ENCODE measurements at places on chromosomes 6 and 20.

GRCh38 chr6:56528412-56528841 lies 114.3 kb downstream of the DST start:
- no peak for DNase-seq

DNA sequence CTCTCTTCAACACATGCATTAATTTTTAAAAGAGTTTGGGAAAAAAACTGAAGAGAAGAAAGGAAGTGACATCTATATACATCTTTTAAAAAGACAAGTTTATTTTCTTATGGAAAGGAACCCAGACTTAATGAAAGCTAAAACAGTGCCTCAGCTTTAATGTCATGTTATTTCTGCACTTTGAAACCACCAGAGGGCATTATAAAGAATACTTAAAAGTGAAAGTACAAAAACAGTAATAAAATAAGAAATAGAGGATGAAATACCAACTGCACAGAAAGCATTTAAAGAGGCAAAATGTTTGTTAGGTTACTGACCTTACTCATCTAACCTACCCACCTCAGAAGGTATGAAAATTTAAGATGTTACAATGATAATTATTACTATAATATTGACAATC lies 98.8 kb downstream of the HUS1B start:
- DNase-seq: no peak

GRCh38 chr6:113292646-113293422 lies 564.3 kb upstream of the MARCKS start:
- DNase-seq: no peak

DNA sequence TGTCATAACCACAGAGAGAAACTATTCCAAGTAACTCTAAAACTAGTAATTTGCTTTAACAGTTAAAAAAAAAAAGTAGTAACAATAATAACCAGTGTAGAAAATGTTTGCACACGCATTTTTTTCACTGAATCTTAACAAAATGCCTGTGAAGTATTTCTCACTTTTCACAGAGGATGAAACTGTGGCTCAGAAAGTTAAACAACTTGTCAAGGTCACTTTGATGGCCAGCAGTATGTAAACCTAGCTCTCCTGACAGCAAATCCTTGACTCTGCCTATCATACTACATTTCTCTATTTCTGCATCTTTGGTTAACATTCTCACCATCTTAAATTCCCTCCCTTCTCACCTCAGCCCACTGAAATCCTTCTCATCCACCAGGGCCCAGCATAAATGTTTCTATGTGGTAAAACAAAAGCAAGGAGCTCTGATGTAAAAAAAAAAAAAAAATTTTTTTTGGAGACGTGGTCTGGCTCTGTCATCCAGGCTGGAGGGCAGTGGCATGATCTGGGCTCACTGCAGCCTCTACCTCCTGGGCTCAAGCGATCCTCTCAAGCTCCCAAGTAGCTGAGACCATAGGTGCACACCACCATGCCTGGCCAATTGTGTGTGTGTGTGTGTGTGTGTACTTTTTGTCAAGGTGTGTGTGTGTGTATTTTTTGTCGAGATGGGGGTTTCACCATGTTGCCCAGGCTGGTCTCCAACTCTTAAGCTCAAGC lies 26.1 kb upstream of the ZC3H12D start:
- no peak for DNase-seq

- DNase-seq: no peak
Observed at GRCh38 chr6:42831237-42831636, 48.2 kb upstream of the RPL7L1 start.

DNA sequence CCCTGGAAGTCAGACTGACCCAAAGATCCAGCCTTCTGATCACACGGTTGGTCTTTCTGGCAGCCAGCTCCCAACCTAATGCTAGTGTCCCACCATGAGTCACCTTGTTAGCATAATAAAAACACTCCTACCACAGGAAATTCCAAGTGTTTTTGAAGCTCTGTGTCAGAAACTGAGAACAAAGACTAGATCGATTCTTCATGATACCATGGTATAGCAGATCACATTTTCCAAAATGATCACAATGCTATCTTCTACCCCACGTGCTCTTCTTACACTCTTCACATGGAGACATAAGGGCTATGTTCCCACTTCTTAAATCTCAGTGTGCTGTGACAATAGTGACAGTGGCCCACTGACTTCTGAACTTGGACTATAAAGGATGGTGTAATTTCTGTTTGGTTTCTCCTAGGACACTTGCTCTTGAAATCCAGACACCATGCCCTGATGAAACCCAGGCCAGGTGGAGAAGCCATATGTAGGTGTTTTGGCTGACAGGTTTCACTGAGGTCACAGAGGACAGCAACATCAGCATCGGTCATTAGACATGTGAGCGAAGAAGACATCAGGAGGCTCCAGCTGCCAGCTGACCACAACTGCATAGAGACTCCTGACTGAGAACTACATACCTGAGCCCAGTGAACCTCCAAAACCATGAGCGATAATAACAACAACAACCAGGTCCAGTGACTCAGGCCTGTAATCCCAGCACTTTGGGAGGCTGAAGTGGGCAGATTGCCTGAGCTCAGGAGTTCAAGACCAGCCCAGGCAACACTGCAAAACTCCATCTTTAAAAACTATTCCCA lies 57.5 kb downstream of the MKKS start:
- DNase-seq: no peak

- DNase-seq: no peak
Observed at GRCh38 chr6:137754866-137755265, 112.2 kb upstream of the TNFAIP3 start.

DNA sequence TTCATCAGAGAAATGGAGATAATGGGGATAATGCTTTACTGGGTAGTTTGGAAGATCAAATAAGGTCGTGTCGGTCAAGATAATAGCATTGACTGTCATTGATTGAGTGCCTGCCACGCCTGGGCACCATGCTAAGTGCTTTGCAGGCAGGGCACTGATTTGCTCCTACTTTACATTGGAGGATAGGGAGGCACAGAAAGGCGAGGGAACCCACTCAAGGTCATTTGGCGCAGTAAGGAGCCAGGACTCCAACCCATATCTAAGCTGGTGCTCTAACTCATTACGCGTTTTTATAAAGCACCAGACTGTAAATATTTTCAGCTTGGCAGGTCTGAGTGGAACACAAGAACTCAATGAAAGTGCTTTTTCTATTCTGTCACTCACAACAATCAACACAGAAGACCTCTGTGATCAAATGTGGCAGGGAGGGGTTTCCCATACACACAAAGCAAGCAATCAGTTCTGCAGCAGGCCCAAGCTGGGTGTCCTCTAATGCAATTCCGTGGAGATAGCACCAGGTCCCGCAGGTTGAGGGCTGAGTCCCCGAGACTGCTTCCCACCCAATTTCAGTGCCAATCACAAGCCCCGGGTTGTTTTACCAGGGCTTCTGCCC lies 373.6 kb downstream of the CDH26 start:
- no peak for DNase-seq

- DNase-seq: no peak
Observed at GRCh38 chr6:52598824-52599190, 21.9 kb upstream of the TRAM2 start.

- DNase-seq: no peak
Observed at GRCh38 chr6:77466451-77467437, 3.5 kb upstream of the HTR1B start.

GRCh38 chr6:114346451-114346850 lies 3.6 kb upstream of the HS3ST5 start:
- no peak for DNase-seq

GRCh38 chr6:84449220-84449619 lies 221.8 kb upstream of the CEP162 start:
- no peak for DNase-seq

- DNase-seq: no peak
Observed at GRCh38 chr20:9926476-9926875, 87.6 kb upstream of the PAK5 start.

DNA sequence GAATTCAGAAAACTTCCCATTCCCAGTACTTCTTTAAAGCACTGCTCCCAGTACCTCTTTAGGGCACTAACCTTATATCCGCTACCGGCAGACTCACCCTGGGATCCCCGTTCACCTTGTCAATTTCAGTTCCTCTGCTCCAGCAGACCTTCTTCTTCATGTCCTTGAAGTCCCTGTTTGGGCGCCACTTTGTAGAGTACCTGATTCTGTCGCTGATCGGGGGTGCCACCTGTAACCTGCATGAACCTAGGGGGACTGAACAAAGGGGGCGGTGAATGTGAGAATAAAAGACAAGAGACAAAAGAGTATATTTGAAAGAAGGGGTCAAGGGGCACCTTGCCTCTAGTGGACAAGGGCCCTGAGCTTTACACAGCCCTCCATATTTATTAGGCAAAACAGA lies 4.9 kb upstream of the GINS1 start:
- no peak for DNase-seq

- DNase-seq: no peak
Observed at GRCh38 chr20:50709636-50709973, 18.3 kb upstream of the RIPOR3 start.

DNA sequence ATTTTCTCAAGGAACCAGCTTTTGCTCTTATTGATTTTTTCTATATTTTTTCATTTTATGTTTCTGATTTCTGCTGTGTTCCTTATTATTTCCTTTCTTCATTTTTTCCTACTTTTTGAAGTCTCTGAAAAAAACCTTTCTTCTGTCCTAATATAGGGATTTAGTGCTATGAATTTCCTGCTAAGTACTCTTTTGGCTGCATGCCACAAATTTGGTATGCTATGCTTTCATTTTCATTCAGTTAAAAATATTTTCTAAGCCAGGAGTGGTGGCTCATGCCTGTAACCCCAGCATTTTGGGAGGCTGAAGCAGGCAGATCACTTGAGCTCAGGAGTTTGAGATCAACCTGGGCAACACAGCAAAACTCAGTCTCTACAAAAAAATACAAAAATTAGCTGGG lies 30.6 kb downstream of the SIRPD start:
- no peak for DNase-seq

- DNase-seq: no peak
Observed at GRCh38 chr6:13349811-13350506, 21.6 kb upstream of the TBC1D7 start.

DNA sequence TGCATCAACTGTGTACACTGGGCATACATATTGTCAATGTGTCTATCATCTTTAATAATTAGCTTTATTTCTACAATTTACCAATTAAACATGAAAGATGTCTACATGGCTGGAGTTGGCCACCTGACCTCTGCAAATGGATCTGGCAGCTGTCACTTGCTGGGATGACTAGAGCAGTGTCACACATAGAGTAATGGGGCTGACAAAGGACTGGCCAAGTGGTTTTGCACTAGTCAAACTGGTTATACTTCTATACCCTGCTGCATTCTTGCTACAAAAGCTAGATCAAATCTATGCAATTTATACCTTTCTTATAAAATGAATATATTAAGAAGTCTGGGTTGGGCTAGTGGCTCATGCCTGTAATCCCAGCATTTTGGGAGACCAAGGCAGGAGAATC lies 99.3 kb downstream of the SESN1 start:
- DNase-seq: no peak

DNA sequence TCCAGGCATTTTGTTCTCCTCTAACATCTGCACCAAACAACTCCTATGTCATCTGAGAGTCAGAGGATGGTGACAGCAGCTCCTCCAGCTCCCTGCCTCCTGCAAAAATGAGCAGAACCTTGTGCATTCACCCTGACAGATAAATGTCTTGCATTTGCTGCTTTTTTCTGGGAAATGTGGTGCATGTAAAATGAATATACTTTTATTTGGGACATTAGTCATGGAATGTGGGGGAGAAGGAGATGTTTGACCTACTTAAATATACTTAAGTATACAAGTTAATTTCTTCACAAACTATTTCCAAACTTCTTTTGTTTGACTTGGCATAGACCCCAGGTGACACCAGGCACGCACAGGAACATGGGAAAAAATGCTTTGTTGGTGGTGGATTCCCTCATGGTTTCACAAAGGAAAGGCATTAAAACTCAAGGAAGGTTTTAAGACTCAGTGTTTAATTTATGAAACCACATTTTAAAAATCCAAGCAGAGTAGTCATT lies 181.8 kb upstream of the MCHR2 start:
- no peak for DNase-seq

DNA sequence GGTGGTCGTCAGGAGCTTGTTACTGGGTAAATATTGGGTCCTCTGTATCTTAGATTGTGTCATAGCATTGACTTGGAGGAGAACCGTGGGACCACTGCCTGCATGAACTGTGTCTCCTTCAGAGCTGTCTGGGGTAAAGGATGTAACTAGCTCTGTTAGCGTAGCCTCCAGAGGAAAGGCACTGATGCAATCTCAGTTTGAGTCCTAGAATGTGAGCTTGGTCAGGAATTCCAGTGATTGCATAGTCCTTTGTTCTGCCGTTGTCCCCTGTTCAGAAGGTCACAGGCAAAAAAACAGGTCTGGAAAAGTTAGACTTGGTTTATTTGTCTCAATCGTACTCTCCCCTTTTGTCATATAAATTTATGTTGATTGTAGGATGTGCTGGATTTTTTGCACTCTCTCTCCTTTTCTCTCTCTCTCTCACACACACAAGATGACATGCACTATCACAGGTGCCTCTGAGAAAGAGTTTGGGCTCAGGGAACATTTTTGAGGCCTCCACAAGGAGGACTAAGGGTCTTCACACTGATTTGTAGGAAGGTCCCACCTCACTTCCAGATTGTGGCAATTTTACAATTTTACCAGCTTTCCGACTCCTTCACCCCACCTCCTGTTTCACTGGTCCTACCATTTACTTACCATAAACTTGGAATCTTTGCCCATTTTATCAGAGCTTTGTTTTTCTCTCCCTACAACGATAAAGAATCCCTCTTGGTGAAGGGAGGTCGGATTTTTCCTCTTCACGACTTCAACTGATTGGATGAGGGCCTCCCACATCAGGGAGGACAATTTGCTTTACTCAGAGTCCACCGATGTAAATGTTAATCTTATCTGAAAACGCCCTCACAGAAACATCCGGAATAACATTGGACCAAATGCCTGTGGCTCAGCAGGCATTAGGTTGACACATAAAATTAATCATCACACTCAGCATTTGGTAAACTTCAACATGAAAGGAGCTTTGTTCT lies 7.0 kb upstream of the DACT2 start:
- DNase-seq: no peak

- no peak for DNase-seq
Observed at GRCh38 chr6:149319422-149319821, 1.9 kb downstream of the TAB2 start.

DNA sequence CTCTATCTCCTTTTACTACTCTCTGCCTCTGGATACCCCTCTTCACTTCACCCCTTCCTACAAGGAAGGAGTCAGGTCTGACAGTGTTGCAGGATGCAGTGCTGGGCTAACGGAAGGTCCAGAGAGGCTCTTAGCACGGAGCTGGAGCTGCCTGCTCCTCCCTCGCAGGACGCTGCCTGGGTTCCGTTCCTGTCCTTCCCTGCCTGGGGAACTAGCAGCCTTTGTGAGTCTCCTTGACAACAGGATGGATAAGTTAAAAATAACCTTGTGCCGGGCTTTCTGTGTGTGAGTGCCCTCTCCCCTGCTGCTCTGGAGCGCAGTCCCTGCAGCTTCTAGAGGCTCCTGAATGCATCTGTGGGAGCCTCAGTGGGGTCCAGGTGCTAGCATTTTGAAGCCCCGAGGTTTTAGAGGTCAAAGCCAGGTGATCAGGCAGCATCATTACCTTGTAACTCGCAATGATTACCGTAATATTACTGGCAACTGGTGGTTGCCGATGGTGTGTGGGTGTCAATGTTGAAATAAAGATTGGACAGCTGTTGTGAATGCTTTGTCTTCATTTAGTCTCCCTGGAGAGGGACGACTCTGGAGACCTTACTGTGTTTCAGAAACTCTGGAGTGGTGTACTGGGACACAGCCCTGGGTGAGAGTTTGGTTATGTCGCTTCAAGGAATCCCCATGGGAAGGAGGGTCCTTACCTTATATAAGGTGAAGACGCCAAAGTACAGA lies 44.4 kb downstream of the CDS2 start:
- DNase-seq: no peak

- peak; percentile 32 for DNase-seq
Observed at GRCh38 chr20:13995841-13996240, 525 bp downstream of the MACROD2 start.

GRCh38 chr20:19835533-19836222 lies 77.6 kb downstream of the RIN2 start:
- no peak for DNase-seq

Measured in HL-60 (cell line).